ENCODE measurements at places on chromosomes 13 and 19. TPM values are rescaled to one million over a fixed set of nuclear protein-coding genes. Genes with fewer than 3 reads are reported as not detected.

Gene ZNF665
- 3.8 TPM for total RNA-seq

GRCh38 chr19:5987077-5987818 is 9.3 kb upstream of the RANBP3 start:
- DNase-seq: peak; percentile 85

GRCh38 chr13:30847650-30848307 is 58.3 kb upstream of the MEDAG start:
- DNase-seq: no peak

- no peak for DNase-seq
Observed at GRCh38 chr19:31100206-31100590, 249.0 kb downstream of the TSHZ3 start.

DNA sequence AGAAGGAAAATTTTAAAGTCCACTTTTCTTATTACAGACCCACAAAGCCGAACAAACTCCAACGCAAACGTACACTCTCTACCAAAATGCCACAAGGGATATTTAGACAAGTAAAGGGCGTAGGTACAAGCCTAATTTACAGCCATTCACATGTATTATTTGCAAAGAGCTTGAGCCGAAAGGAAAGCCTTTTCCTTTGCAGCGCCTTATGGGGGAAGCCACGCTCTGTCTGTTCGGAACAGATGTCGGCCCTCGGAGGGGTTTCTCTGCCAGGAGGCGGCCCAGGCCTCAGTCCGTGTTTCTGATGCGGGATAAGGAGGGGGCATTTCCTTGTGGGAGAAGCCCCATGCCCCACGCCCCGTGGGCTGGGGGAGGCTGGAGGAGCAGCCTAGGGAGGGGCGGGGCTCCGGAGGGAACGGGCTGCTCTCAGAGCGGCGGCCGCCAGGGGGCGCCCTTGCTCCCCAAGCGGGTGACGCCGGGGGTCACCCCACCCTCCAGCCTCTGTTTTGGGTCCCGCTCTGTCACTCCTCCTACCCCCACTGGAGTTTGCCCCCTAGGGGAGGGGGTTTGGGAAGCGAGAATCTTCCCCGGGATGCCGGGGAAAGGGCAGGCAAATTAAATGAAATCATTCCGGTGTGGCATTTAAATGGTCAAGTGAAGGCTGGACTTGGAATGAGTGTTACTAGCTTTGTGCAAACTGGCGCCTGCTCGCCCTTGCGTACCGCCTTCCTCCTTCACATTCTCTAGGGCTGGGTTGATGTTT is 2.9 kb downstream of the HTR2A start:
- DNase-seq: peak; percentile 79

Gene SIGLEC10
- total RNA-seq: not detected

Gene ASPDH
- not detected for total RNA-seq

DNA sequence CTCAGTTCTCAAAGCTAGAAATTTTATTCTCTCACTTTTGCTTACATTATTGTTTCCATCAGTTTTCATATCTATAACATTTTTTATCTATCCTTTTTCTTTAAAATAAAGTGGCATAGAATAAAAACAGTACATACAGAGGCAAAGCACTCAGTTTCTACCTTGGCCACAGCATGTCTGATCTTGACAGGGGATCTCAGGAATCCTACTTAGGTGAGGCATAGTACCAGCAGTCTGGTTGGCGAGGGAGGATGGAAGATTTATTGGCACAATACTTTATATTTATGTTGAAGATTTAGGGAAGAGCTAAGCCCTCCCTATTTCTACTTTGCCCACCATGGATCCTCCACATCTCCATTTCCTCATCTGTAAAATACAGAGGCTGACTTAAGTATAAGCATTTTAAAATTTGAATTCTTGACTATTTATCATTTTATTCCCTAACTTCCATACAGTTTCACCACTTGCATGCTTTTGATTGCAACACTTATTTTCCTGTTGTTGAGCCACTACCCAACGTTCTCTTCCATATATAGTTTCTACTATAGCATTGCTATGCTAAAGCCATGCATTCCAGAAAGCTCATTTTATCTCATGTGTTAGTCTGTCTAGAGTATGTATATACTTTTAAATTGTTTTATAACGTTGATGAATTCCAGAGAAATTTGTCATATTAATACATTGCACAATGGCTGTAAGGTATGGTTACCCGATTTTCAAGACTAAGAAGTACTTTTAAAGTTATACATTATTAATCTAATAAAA is 506.7 kb downstream of the KCTD12 start:
- DNase-seq: no peak

DNA sequence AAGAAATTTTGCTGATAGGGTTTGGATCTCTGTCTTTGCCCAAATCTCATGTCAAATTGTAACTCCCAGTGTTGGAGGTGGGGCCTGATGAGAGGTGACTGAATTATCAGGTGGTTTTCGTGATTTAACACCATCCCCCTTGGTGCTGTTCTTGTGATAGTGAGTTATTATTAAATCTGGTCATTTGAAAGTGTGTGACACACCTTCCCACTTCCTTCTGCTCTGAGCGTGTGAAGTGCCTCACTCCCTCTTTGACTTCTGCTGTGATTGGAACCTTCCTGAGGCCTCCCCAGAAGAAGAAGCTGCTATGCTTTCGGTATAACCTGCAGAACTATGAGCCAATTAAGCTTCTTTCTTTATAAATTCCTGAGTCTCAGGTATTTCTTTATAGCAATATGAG is 632.0 kb downstream of the SLITRK5 start:
- no peak for DNase-seq

All from endothelial cell (in vitro differentiated cells).